GDM1 (cell line): ENCODE measurements at places on chromosomes 4 and X.
A peak's percentile ranks its signal among the peaks of the same experiment; 100 is the strongest.

DNA sequence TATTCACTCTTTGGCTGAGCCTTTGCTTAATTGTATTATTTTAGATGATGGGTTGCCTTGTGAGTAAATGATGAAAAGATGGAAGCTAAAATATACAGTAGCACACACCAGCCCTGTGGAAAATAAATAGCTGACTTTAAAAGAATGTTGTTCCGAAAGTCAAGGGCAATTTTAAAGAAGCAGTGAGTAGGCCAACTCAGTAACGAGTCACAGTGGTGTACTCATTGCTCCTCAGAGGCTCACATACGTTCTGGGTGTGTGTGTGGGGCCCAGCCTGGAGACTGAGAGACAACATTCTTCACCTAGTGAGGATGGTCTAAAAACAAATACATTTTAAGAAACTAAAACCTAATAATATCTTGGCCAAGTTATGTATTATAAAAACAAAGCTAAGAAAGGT is 640.3 kb downstream of the TRIML1 start:
- no peak for DNase-seq

GRCh38 chr4:3461515-3462291 is 1.4 kb upstream of the DOK7 start:
- no peak for DNase-seq

- DNase-seq, result no peak
Measured at GRCh38 chr4:43325220-43325967, 432.9 kb downstream of the GRXCR1 start.

GRCh38 chrX:46597771-46598170 is 24.2 kb downstream of the CHST7 start:
- DNase-seq, result no peak

- DNase-seq, result no peak
Measured at GRCh38 chr4:151641167-151641566, 119.6 kb downstream of the GATB start.

GRCh38 chr4:55725057-55725456 is 89.0 kb upstream of the NMU start:
- no peak for DNase-seq

- no peak for DNase-seq
Measured at GRCh38 chr4:186170966-186171365, 20.4 kb upstream of the CYP4V2 start.

- no peak for DNase-seq
Measured at GRCh38 chr4:26062215-26062614, 148.2 kb downstream of the SMIM20 start.

DNA sequence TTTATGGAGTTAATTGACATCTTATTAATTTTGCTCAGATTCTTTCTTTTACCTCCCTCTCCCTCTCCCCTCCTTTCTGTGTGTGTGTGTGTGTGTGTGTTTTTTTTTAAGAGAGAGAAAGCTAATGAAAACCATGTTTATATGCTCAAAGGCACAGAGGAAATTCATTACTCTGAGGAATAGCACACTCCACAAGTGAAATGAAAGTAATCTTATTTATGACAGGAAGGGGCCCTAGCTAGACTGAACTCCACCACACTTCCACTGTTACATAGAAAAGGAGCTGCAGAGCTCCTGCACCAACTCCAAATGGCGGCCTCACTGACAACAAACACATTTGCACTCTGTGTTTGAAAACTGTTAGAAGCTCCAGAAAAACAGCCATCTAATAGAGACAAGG is 150.6 kb downstream of the RASL11B start:
- peak; percentile 55 for DNase-seq

DNA sequence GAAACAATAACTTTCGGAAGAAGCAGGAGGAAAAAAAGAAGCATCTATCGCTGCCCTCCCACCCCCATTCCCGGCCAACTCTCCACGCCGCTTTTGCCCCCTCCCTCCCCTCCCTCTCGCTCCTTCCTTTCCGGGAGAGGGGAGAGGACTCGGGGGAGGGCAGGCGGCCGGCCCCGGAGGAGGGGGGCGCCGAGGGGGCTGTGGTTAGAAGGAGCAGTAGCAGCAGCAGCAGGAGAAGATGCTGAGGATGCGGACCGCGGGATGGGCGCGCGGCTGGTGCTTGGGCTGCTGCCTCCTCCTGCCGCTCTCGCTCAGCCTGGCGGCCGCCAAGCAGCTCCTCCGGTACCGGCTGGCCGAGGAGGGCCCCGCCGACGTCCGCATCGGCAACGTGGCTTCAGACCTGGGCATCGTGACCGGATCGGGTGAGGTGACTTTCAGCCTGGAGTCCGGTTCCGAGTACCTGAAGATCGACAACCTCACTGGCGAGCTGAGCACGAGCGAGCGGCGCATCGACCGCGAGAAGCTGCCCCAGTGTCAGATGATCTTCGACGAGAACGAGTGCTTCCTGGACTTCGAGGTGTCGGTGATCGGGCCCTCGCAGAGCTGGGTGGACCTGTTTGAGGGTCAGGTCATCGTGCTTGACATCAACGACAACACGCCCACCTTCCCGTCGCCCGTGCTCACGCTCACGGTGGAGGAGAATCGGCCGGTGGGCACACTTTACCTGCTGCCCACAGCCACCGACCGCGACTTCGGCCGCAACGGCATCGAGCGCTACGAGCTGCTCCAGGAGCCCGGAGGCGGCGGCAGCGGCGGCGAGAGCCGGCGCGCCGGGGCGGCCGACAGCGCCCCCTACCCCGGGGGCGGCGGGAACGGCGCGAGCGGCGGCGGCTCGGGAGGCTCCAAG is 1.3 kb downstream of the PCDH7 start:
- no peak for DNase-seq

DNA sequence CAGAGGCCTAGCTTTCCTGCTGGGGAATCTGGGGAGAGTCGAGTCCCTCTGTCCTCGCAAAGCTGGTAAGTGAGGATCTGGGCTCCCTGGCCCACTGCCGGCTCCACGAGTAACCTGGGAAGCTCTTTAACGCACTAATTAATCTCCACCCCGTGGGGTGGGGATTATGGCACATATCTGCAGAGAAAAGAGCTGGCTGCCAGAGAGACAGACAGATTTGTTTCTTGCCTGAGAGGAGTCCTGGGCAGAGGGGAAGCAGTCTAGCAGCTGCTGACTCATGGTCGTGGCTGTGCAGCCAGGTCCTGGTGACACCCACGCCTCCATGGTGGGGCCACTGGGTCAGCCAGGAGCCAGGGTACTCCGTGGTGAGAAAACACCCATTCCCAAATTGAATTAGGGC is 14.0 kb downstream of the SORCS2 start:
- DNase-seq, result peak; percentile 17

DNA sequence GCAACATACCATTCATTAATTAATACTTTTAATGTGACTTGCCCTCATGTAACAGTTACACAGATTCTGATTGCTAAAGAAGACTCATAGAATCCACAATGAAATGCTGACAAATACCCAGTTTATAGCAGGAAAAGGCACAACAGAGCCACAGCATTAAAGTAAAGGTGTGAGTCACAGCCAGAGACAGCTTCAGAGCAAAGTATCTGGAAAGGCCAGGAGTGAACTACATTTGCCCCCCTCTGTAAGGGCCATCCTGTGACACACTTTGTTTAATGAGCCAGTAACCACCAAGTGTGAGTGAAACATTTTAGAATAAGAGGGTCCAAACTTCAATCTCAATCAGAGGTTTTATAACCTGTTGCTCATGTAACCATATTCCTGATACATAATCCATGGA is 133.8 kb upstream of the TACR3 start:
- no peak for DNase-seq

DNA sequence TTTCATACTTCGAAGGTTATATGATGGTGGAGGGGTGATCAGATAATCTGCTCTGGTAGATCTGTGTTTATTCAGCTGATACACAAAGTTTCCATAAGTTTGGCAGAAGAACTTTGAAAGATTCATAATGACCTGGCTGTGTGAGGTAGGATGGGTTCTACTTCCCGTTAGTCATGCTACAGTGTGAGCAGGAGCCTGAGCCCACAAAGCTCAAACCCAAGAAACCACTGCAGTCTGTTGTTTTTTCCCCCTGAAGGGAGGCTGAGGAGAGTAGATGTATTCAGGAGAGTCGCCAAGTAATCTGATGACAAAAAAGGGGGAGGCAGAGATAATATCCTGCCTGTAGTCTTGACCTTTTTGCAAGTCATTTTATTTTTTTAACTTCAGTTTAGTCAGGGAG is 52.8 kb upstream of the PPP3CA start:
- no peak for DNase-seq
